ENCODE measurements at places on chromosomes 4 and X.
A peak's percentile ranks its signal among the peaks of the same experiment; 100 is the strongest.

DNA sequence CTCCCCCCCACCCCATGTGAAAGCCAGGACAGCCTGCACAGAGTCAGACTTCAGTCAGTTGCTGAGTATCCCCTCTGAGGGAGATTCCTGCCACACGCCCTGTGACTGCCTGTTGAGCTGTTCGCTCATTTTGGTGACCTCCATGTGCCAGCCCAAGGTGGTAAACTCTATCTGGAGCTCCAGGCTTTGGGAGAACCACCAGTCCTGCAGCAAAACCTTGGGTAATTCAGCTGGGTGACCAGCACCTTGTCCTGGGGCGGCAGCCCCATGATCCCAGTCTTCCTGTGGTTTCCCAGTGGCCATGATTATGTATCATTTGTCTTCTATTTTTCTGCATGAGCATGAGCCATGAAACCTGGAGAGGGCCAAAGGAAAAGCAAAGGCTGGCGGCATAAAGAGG, 73.4 kb downstream of the NBDY start:
- DNase-seq = no peak

DNA sequence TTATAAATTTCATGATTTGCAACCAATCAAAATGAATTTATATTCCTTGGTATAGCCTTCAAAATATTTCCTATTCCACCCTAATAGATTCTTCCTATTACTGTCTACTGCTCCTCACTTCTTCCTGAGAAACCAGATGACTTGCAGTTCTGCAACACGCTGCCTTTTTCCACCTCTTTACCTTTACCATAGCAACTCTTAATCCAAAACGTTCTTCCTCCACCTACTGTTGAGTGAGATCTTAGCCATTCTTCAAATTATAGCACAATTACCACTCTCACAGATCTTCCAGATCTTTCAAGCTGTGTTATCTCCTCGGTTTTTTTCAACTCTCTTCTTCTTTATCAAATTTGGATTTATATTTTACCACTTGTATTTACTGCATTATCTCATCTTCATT, 289.8 kb downstream of the ADGRL3 start:
- DNase-seq = no peak

DNA sequence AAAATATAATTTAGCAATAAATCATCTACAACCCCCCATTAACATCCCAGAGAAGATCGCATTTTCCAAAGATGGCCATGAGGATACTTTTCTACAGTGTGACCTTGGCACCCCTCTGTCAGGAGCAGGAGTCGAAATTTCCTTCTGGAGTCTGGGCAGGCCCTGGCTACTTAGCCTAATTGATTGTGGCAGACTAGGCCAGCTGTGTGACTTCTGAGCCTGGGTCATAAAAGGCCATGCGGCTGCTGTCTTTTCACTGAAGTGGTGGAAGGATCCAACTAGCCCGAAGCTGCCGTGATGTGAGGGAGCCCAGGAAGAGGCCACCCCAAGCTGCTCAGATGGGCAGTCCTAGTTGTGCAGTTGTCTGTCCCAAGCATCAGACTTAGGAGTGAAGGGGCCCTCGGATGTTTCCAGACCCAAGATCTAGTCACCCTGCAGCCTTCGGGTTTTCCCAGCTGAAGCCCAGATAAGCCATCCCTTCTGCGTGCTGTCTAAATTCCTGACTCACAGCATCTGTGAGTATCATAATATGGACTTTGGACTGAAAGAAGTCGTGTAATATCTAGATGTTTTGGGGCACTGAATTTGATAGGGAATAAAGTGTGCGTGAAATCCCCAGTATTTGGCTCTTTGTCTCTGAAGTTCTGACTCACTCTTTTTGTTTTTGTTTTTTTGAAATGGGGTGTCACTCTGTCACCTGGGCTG, 21.0 kb downstream of the PDK3 start:
- no peak for DNase-seq

DNA sequence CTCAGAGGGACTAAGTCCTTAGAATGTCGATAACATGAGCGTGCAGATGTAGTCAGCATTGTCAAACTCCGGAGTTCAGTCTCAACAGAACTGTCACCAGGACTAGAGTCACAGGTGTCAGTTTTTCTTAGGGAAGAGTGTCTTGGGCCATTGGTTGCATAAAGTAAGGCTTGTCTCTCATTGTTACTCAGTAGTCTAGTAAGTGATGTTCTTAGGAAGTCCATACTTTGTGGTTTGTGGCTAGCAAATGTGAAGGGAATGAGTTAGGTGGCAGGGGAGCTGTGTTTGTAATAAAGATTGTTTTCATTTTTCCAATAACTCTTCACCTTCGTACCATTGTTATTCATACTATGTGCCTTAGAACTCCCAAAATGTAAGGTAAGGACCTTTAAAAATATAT, 119.6 kb downstream of the AFF2 start:
- no peak for DNase-seq

- no peak for DNase-seq
Observed at GRCh38 chr4:61805227-61805626, 605.1 kb downstream of the ADGRL3 start.

DNA sequence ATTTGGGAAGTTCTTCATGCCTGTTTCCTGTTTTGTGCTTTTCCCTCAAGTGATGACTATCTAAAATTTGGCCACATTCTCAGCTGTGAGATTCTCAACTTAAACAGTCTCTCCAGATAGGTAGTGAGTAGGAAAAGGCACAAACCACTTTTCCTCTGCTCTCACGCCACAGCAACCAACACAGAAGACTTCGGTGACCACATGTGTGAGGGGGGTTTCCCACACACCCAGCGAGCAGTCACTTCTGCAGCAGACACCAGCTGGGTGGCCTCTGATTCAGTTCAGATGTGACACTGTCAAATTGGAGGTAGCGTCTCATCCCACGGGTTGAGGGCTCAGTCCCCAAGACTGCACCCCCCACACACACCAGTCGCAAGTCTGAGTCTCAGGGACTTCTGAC, 25.1 kb upstream of the CLDN34 start:
- DNase-seq = peak; percentile 2

DNA sequence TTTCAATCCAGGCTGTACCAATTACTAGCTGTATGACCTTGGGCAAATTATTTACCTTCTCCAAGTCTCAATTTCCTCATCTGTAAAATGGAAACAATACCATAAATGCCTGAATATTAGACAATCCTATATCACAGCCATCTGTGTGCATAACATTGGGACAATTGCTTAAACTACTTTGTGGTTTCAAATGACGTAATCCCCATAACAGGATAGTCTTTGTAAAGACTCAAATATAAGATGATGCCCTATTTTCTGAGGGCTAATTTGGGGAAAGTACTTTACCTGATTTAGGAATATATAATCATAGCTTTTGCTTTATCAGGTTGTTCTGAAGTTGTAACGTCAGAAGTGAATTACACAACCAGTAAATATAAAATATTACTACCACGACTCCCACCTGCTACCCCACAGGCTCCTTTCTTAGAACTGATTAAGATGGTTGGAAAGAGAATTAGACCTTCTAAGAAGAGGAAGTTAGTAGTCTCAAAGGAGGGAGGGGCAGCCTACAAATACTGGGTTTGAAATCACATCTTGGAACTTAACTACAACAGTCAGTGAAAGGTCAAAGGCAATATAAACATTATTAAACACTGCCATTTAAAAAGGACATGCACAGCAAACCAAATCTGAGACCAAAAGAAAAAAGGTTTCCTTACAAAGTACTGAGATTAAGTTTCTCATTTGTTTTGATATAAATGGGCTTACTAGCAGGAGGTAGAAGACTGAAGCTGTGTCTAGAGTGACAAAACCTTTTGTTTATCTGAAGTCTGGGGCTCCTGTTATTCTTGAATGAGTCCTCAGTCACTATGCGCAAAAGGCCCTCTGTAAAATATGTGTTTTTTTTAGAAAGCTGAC, 215.0 kb downstream of the SCFD2 start:
- DNase-seq = no peak

DNA sequence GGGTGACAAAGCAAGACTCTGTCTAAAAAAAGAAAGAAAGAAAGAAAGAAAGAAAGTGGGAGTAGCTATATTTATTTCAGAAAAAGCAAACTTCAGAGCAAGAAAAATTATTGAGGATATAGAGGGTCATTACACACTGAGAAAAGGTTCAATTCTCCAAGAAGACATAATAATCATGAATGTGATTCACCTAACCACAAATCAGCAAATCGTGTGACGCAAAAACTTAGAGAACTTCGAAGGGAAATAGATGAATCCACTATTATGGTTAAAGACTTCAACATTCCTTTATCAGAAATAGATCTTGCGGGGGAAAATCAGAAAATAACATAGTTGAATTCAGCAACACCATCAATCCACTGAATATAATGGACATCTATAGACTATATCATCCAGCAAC, 219.3 kb upstream of the LDB2 start:
- no peak for DNase-seq

DNA sequence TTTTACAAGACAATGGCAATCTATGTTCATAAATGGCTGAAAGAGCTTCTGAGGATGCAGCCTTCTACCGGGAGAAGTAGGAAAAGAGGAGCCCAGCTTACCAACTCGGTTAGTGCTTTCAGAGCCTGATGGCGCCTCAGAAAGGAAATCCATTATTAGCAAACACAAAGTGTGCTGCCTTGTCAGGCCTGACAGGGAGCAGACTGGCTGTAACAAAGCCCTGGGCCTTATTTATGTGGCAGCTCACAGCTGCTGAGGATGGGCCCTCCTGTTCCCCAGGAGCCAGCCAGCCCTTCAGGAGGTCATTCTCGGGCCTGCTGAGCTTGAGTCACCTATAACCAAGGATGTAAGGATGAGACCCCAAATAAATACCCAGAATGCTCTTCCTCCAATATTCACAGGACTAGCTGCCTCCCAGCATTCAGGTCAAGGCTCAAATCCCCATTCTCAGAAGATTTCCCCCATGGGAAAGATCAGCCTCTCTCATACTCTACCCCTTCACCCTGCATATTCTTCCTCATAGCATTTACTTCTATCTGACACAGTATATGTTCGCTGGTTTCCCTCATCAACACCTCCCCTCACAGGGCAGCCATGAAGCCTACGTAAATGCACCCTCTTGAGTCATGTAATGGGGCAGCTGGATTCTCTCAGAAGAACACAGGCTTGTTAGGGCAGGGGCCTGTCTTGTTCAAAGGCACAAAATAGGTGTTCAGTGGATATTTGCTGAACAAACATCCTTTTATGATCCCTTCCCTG, 227.0 kb upstream of the RASGEF1B start:
- DNase-seq = no peak

- no peak for DNase-seq
Observed at GRCh38 chr4:7819446-7819845, 120.2 kb downstream of the AFAP1 start.

- DNase-seq = no peak
Observed at GRCh38 chr4:40546969-40547788, 82.5 kb downstream of the RBM47 start.

GRCh38 chr4:131370846-131371245, 1778.2 kb upstream of the PCDH10 start:
- no peak for DNase-seq

DNA sequence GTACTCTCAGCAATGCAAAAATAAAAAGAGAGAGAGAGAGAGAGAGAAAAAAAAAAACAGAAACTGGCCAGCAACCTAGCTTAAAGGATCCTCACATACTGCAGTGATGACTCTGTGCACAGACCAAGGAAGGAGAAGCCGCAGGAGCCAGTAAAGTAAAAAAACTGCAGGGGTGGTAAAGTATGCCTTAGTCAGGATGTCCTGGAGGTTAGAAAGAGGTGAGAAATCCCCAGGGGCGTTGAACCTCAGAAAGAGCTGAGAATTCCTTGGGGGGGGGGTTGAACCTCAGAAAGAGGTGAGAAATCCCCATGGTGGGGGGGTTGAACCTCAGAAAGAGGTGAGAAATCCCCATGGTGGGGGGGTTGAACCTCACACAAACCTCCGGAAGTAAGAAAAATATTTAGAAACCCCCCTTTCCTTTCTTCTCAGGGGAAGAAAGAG, 48.0 kb downstream of the MAGEA9 start:
- DNase-seq = no peak

- no peak for DNase-seq
Observed at GRCh38 chr4:5571646-5572045, 136.7 kb downstream of the EVC2 start.

DNA sequence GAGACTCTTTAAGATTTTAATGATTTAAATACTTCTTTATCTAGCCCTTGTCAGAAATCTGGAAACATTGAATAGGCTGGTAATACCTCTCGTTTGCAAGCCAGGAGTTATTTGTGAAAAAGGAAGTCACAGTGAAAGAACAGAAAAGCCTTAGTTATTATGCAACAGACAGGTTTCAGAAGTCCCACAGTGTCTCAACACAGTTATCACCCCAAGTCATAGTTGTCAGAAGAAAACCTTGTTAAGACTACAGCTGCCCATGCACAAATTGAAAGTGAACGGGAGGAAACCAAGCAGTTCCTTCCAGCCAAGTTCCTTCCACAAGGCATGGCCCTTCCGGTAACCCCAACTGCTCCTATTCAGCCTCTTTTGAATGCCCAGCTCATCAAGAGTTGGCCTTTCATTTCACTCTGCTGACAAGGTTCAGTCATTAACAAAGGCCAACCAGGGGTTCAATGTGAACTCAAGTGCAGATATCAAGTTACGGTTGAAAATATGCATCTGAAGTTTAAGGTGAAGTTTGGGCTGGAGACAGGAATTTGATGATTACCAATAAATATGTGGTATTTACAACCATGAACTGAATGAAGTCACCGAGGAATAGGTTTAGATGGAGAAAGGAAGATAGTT, 15.6 kb downstream of the ALPK1 start:
- no peak for DNase-seq

GRCh38 chr4:146340798-146341197, 126.5 kb downstream of the REELD1 start:
- DNase-seq = no peak

DNA sequence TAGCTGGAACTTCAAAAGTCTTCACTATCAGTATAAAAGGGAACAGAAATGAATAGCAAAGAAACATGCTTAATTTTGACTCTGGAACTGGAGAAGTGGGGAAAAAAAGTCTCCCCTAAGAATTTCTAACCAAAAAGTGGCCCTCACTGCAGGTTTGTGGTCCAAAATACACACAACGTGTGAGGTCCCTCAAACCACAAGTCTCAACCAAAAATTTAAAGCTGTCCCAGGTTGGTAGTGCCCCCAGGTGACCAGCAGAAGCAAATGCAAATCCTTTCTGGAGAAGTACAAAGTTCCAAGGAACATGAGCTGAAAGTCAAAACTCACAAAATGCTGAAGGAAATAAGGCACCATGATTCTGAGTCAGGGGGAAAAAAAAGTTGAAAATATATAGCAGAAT, 23.6 kb upstream of the VAMP7 start:
- DNase-seq = no peak

GRCh38 chr4:147370473-147370872, 110.4 kb upstream of the EDNRA start:
- no peak for DNase-seq

DNA sequence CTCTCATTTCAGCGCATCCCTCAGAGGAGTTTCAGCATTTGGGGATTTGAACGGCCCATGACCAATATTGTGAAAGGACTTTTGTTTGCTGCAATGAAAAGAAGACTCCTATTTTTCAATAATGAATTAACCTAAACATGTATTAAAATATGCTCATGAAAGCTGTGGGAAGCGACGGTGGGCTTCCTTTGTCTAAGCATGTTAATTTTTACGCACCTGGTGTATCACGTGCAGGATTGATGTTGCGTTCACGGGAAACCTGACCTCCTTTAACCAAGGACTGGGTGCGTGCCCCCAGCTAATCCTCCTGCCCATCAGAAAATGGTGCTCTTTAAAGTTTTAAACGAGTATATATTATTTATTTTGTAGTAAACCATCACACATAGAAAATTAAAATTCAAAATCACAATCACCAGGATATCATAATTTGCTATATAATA, 590 bp upstream of the CCDC110 start:
- no peak for DNase-seq

All from stimulated activated CD4-positive, alpha-beta T cell treated with anti-CD3 and anti-CD28 coated beads, TNF-alpha, amount 100 ng/mL, for 4 hours (primary cell).